ENCODE measurements at places on chromosomes 2 and 18.

- no peak for DNase-seq
Measured at GRCh38 chr18:55444536-55444935, 143.5 kb downstream of the TCF4 start.

DNA sequence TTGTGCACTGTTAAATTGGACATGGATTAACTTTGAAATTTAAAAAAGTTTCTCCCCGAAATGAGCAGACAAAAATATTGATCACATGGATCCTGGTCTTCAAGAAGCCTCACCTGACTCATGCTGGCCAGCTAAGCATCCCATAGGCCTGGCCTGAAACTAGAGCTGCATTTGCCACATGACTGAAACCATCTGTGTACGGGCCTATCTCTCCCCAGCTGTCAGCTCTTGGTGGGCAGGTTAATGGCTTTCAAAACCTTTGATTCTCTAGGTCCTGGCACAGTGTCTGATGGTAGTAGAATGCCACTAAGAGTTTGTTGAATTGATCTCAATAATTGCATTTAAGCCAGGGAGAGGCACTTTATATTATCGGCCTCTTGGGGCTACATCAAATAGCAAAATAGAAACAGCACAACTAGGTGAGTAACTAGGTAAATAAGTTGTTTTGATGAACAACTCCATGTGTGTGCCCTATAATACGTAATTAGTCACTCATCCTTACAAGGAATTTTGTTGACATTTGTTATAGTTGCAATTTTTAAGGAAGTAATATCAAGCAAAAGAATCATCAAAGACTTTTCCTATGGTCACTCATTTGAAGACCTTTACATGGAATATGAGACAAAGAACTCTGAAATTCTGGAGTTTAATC lies 251.1 kb downstream of the SP3 start:
- no peak for DNase-seq

GRCh38 chr2:30964334-30965005 lies 157.2 kb upstream of the CAPN13 start:
- DNase-seq = no peak

GRCh38 chr2:19811186-19811585 lies 90.6 kb downstream of the TTC32 start:
- no peak for DNase-seq

DNA sequence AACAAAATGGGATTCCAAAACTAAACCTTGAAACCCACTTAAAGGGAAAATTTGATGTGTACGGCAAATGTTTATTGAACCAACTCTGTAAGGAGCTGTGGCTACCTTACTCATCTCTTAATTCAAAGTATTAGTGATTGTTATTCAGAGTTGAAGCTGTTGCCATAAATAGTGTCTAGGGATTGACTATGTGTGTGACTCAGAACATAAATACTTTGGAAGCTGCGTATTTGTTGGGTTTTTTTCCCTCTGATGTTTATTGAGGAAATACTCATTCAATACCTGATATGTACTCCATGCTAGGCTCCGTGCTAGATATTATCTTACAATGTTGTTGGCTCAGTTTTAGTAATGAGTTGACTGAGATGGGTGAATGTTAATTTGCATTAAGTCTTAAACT lies 90.4 kb downstream of the PTRHD1 start:
- no peak for DNase-seq

GRCh38 chr18:24248359-24248758 lies 109.5 kb downstream of the CABYR start:
- no peak for DNase-seq

GRCh38 chr2:218434456-218434855 lies 15.5 kb downstream of the VIL1 start:
- DNase-seq = no peak

DNA sequence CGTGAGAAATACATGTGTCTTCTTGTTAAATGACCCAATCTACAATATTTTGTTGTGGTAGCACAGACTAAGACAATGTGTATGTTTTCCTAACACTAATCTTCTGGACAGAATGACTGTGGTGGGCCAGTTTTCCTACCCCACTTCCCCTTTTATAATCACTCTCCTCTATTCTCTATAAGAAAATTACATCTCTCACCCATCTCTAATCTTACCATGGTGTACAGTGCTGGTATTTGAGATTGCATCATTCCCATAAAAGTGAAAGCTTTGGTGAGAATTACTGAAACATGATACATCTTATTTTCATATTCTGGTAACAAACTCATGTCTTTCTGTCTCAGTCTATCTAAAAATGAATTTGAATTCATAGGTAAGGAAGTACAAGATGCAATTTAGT lies 40.5 kb downstream of the CAVIN2 start:
- no peak for DNase-seq

DNA sequence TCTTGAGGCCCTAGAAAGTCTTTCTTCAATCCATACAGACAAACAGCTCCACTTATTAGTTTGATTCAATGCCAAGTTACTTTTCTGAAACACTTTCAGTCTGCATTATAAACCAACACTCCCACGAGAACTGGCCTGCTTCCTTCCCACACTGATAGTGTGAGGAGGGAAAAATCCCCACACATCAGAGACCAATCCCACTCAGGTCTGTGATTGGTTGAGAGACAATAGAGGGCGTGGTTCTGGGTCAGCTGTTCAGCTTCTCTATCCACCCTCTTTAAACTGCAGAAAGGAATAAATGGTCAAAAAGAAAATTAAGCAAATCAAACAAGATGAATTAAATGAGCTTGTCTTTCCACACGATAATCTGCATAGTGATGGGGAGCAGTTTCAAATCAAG lies 152.5 kb downstream of the NRP2 start:
- no peak for DNase-seq

DNA sequence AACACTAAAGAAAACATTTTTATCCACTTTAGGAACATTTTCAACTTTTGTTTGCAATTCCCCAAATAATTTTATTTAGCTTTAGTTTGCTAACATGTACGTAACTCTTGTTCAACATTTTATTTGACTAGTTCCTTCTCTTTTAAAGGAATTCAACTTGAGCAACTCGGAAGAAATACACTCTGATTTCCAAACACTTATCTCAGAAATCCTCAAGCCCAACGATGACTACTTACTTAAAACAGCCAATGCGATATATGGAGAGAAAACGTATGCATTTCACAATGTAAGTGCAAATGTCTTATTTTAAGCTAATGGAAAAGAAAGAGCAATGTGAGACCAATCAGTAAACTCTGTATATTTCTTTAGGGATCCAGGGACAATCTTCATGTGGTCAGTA lies 10.1 kb downstream of the SERPINB10 start:
- DNase-seq = no peak

DNA sequence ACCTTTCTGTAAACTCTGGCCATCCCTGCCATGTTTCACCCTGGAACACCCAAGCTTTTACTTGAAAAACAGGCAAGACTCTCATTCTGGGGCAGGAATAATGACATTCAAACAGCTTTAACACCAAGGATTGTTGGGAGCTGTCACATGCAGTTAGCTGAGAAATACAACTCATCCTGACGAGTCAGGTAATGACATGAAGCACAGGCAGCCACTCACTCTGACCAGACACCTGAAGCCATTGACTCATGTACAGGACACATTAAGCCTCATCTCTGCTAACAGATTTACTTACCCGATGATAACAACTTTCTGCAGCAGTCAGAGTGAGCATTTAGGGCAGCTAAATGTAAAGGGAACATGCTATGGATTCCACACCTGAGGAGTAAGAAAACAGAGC lies 163.1 kb upstream of the PGAP1 start:
- DNase-seq = no peak

DNA sequence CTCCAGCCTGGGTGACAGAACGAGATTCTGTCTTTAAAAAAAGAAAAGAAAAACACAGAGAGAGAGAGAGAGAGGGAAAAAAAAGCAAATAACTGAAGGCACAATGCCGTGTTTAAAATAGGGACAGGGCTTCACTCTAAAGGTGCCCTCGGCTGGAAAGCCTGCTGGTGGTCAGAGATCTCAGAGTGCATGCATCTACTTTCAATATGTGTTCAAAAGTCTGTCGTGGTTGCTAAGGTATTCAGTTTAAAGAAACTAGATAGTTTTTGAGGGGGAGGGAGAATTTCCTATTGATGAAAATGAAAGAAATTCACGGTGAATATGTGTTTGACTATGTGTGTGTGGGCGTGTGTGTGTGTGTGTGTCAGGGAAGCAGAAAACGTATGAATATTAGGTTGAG lies 11.0 kb upstream of the CBLN2 start:
- no peak for DNase-seq

GRCh38 chr2:135124924-135125886 lies 73.1 kb downstream of the RAB3GAP1 start:
- no peak for DNase-seq

GRCh38 chr2:68994864-68995263 lies 18.1 kb upstream of the ANTXR1 start:
- DNase-seq = no peak

GRCh38 chr2:202072226-202072625 lies 829 bp upstream of the KIAA2012 start:
- DNase-seq = no peak

GRCh38 chr2:1594373-1595171 lies 149.7 kb downstream of the PXDN start:
- no peak for DNase-seq

- DNase-seq = no peak
Measured at GRCh38 chr2:72497763-72498162, 328.1 kb downstream of the EXOC6B start.

DNA sequence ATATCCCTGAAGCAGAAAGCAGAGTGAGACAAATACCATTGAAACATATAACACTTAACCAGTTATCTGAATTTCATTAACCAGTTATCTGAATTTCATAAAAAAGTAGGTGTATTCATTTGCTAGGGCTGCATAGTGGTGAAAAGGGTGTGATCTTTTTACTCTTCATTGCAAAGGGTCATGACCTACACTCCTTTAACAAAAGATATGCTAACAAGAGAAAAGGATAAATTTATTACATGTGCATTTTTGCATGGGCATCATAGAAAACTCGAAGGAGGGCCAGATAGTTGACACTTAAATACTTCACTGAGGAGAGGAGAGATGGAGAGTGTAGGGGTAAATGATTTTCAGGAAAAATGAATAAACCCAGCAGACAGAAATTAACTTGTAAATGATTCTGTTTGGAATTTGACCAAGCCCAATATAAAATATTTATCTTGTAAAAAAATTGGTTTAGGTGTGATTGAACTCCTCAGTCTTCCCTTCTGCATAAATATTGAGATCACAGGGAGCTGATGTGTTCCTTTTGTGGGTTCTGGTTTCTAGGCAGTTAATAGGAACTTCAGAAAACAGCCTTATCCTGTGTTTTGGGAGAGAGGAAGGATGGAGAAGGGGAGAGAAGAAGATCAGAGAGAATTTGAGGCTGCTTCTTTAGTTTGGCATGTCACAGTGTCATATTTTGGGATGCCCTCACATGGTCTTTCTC lies 372.5 kb upstream of the SYT4 start:
- DNase-seq = no peak

GRCh38 chr2:28343184-28343942 lies 49.3 kb upstream of the FOSL2 start:
- no peak for DNase-seq

DNA sequence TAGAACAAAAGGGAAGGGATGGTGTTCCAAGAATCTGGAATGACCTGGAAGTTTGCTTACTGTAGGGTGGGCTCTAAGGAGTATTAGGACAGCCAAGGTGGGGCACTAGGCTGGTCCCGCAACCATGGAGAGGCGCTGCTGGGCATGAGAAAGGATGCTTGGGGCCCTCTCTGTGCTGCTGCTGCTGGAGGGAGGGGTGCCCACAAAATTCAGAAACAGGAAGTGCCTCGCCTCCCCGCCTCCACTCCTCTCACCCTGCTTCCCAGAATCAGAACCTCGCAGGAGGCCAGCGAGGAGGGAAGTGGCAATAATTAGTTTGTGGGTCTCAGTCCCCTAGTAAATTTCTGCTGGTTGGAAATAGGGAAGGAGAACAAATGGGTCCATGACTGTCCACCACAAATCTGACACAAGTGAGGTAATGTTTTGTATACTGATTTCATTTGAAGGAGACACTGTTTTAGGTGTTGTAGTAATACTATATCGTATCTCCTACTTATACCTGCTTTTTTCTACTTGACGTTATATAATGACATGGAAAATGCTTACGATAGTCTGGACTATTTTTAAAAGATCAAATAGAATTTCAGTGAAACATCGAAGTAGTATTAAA lies 7.9 kb upstream of the PDCL3 start:
- DNase-seq = no peak

- DNase-seq = no peak
Measured at GRCh38 chr2:223586261-223586660, 15.9 kb downstream of the SCG2 start.

DNA sequence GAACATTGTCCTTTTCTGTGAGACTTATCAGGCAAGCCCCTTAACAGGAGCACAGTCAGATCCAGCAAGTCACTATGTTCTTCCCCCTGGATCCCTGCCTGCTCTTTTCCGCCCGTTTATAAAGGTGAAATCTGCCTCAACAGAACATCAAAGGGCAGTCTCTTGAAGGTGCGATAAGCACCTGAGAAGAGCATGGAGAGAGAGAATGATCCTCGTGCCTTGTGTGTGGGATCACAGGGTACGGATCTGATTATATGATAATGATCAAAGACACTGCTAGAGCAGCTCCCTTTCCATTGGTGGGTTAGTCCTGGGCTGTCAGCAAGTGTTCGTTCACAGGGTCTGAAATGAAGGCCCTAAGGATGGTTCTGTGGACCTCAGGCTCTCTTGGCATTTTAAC lies 106.4 kb downstream of the ZAP70 start:
- DNase-seq = no peak

DNA sequence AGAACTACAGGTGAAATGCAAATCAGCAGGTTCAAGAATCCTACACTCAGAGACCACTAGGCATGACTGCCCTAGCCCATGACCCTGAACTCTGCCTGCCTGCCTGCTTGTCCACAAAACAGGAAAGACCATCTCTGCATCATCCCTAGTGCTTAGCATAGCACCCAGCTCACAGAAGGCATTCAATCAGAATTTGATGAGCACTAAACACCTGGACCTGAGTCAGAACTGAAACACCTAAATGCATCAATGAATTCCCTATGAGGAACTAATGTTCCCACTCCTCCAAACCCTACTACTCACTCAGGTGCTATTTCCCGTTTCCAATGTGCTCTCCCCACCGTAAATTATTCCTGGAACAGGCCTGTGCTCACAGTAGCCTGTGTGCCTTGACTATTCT lies 21.7 kb downstream of the MRPS5 start:
- DNase-seq = no peak

DNA sequence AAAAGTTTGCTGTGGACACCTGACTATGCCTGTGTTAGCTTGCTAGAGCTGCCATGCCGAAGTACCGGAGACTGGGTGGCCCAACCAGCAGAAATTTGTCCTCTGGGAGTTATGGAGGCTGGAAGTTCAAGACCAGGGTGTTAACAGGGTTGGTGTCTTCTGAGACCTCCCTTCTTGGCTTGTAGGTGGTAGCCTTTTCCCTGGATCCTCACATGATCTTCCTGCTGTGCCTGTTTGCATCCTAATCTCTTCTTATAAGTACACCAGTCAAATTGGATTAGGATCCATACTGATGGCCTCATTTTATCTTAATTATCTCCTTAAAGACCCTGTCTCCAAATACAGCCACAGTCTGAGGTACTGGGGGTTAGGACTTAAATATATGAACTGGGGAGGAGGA lies 845 bp downstream of the TMEM177 start:
- DNase-seq = no peak
